ENCODE measurements at places on chromosomes 16 and 17.

GRCh38 chr17:55177159-55177854 is 87.5 kb upstream of the HLF start:
- no peak for DNase-seq

- no peak for DNase-seq
Measured at GRCh38 chr17:38549285-38549684, 56.5 kb downstream of the SRCIN1 start.

- no peak for DNase-seq
Measured at GRCh38 chr16:29986231-29986630, 9.2 kb downstream of the HIRIP3 start.

DNA sequence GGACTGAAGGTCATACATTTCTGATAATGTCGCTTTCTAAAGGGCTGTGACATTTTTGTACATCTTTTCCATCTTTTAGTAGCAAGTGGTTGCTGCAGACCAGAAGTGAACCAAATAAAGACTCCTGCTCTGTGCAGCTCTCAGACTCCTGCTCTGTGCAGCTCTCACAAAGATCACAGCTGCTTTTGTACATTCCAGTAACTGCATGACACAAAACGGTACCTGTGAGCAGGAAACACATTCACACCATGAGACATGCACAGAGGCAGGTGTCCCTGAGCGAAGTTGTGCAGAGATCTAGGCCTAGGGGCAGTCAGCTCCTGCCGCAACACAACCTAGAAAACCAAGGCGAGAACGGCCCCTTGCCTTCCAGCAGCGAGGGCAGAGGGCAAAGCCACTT is 67.5 kb downstream of the KLHDC4 start:
- no peak for DNase-seq

DNA sequence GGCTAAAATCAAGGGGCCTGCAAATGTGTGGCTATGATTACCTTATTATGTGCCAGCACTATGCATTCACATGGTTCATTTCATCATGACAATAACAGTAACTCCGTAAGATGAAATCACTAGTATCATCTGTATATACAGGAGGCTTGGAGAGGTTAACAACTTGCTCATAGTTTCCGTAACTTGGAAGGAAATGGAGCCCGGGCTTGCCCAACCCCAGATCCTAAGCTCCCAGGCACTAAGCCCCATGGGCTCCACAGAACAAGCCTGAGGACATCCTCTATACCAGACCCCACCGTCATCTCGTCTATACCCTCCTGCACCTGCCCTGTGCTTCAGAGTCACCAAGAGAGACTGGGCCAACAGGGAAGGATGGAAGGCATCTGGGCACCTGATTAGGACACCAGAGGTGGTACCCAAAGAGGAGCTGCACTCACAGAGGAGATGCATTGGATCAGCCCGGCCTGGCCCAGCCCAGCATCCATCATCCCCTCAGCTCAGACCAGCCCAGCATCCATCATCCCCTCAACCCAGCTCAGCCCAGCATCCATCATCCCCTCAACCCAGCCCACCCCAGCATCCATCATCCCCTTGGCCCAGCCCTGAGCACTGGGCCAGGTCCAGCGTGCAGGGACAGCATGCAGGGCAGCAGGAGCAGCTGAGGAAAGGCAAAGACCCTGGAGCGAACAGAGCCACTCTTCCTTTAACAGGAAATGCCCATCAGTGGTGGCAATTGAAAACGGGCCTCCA is 28.5 kb downstream of the NSMCE1 start:
- DNase-seq = no peak

DNA sequence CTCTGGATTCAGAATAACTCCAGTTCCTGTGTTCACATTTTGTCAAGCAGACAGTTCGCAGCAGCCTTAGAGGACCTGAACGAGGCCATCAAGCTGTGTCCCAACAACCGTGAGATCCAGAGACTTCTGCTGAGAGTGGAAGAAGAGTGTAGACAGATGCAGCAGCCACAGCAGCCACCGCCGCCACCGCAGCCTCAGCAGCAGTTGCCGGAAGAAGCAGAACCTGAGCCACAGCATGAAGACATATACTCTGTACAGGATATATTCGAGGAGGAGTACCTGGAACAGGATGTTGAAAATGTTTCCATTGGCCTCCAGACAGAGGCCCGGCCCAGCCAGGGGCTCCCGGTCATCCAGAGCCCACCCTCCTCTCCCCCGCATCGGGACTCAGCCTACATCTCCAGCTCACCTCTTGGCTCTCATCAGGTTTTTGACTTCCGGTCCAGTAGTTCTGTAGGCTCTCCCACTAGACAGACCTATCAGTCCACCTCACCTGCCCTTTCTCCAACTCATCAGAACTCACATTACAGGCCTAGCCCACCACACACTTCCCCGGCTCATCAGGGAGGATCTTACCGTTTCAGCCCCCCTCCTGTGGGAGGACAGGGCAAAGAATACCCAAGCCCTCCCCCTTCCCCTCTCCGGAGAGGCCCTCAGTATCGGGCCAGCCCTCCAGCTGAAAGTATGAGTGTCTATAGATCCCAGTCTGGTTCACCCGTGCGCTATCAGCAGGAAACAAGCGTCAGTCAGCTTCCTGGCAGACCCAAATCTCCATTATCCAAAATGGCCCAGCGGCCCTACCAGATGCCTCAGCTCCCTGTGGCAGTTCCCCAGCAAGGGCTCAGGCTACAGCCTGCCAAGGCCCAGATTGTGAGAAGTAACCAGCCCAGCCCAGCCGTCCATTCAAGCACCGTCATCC is 25.9 kb downstream of the CYB561 start:
- no peak for DNase-seq

GRCh38 chr16:35713762-35714650 is 2254.6 kb downstream of the TP53TG3F start:
- no peak for DNase-seq

GRCh38 chr17:72432881-72433280 is 312.1 kb downstream of the SOX9 start:
- no peak for DNase-seq

Measured in activated T-helper 1 cell treated with Interleukin-2 at 50 U/mL for 16 hours (primary cell).